ENCODE measurements at places on chromosomes 7 and 10.

GRCh38 chr10:80480852-80481251 lies 26.7 kb downstream of the TSPAN14 start:
- no peak for DNase-seq

GRCh38 chr7:28130277-28130676 lies 50.3 kb downstream of the JAZF1 start:
- no peak for DNase-seq

- peak; percentile 61 for DNase-seq
Measured at GRCh38 chr7:104231054-104232046, 23.5 kb upstream of the ORC5 start.

DNA sequence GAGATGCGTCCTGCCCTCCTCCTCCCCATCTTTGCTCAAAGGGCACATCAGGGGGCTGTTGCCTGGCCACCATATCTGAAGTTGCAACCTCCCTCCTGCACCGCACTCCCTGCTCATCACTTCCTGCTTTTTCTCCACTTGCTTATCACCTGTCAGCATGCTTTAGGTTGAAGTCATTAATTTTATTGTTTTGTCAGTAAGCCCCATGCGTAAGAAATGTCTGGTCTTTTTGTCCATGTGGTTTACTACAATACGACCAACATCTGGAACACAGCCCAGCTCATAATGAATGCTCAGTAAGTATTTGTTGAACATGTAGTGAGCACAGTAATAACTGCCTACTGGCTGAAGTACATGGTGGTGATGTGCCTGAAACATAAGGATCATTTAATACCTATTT lies 71.6 kb upstream of the GJD4 start:
- no peak for DNase-seq

Data from D721Med (cell line).